ENCODE measurements at places on chromosomes 12 and 14.

DNA sequence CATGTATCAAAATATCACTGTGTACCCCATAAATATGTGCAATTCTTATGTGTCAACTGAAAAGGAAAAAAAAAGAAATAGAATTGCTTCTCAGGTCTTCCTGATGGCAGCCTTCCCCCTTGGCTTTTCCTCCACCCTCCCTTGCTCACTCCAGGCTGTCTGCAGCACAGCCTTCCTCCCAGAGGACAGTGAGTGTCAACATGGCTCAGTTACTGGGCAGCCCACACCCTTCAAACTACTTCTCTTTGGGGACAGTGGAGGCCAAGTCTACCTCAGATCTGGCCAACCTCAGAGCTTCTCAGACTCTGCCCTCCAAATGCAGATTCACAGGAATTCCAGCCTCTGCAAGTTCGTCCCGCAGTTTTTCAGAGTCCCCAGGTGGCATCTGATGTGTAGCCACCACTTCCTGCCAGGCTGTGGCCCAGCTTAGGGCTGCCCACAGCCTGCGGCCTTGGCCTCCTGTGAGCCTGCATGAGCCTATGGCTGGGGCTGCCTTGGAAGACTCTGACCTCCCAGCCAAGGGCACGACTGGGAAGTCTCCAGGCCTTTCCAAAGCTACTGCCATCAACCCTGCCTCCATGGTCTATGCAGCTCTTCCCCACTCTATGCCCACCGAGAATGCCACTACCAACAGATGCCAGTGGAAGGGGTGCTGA lies 148.0 kb upstream of the PWP1 start:
- DNase-seq = no peak

- no peak for DNase-seq
Measured at GRCh38 chr14:100262545-100262944, 23.6 kb downstream of the YY1 start.

DNA sequence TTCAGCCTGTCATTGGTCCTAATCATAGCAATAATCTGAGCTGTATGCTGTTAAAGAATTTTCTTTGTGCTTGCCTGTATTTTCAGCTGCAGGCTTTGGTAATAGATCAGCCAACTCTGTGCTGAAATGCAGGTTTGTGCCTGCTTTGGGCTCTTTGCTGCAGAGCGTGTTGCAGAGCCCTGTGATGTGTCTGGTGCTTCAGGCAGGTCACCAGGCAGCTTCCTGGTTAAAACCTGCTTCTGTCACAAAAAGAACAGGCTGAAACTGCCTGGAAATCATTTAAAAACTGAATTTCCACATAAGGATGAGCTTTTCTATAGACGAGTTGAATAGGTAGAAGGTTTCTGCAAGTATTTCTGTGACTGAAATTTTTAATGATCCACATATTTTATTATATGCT lies 3.1 kb downstream of the DIP2B start:
- DNase-seq = no peak

GRCh38 chr14:70943838-70944237 lies 36.6 kb downstream of the PCNX1 start:
- no peak for DNase-seq

DNA sequence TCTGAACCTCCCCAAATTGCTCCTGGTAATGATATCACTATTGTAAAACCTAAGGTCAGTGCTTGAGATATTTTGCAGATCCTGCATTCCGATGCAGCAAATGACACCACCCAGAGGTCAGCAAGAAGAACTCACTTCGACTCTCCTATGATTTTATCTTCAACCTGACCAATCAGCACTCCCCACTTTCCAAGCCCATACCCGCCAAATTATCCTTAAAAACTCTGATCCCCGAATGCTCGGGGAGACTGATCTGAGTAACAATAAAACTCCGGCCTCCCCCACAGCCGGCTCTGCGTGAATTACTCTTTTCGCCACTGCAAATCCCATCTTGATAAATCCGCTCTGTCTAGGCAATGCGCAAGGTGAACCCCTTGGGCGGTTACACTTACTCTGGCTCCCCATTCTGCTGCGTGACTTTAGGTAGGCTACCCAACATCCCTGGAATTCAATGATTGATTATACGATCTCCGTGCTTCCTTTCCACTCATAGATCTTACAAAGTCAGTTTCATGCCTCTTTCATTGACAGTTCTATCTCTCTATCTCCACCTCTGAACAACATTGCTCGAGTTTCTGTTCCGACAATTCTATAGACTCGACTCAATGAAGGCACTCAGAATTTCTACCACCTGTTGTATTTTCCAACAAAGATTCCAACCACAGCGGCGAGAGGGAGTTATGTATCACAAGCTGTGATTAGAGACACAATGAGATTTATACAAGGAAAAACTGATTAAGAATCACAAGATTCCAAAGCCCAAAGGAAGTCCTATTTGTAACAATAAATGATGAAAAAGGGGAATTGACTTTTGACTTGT lies 939 bp downstream of the NPC2 start:
- peak; percentile 19 for DNase-seq

DNA sequence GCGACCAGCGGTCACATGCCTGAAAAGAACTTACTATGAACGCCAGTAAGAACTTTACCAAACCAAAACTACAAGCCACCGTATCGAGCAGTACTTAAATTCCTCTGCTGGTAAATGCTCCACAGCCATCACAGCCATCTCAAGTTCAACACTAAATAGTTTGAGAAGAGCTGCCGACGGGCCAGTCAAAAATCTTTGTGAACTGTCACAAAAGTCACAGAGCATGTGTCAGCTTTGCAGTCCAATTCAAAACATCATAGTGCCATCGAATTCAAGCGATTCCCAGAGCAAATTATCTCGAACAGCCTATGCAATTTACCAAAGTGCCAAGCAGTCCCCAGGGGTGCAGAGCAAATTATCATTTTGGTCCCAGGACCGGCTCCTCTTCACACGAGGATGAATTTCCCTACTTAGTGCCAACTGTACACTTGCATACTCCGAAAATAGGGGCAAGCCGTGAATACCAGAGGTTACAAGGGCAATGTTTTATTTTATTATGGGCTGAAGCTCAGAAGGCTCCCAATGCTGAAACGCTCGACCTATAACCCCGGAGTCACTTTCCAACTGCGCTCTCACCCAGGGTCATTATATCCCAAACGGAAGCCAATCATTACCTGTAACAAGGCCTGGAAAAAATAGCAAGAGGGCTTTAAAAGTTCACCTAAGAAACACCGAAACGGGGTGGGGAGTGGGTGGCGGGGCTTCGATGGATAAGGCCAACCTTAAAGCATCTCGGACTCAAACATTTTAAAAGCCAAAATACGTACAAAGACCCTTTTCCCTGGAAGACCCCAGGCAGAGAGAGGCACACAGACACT lies 1.1 kb downstream of the LRP6 start:
- no peak for DNase-seq

GRCh38 chr14:31127690-31128089 lies 79.9 kb downstream of the HECTD1 start:
- DNase-seq = no peak

DNA sequence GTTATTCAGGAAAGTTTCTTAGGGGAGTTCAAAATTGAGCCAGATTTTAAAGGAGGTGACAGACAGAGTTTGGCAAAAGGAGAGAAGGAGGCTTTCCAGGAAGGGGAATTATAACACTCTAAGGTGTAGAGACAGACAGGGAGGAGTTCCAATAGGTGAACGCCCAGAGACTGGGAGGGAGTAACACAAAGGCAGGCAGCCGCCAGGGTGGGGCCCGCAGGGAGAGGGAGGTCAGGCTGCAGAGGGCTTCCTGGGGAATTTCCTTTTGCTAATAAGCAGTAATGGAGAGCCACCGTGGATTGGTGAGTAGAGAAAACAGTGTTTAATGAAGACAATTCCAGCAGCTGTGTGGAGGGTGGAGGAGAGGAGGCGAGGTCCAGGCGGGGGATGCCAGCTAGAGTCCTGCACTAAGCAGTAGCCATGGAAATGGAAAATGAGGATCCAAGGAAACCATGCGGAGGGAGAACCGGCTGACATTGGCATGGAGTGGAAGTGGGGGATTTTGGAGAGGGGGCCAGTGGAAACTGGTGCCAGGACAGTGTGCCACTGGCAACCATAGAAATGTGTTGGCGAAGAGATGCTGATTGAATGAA lies 22.2 kb downstream of the GRIN2B start:
- no peak for DNase-seq

DNA sequence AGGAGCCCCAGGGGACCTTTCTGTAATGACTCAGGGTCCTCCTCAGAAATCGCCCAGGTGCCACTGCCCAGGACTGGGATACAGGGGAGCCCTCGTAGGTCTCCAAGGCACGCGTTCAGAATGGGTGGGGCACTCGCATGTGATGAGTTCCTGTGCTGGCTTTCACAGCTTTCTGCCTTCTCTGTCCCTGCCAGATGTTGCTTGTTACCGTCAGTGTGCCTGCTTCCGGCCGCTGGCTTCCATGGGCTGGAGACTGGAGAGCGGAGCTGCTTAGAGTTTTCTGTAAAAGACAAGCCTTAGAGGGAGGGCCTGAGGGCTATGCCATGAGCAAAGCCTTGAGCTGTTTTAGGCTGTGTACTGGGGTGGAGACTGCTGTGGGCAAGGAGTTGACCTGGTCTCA lies 75.0 kb upstream of the SLC24A4 start:
- DNase-seq = no peak

- peak; percentile 14 for DNase-seq
Measured at GRCh38 chr14:51041883-51042282, 53.0 kb downstream of the TRIM9 start.

DNA sequence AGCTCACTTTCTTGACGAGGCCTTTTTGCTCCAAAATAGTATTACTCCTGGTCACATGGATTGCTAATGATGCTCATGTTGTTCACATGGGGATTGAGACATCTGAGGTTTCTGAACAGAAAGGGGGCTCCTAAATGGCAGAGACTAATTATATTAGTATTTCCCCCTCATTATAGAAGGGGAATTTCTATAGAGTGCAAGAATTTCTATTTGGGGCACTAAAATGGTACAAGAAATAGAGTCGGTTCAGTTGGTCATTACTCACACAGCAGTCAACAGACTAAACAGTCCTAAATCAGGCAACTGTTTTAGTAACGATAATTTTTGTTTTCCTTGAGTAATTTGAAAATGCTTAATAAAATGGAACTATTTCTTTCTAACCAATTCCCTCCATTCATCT lies 108.9 kb downstream of the DACT1 start:
- no peak for DNase-seq

DNA sequence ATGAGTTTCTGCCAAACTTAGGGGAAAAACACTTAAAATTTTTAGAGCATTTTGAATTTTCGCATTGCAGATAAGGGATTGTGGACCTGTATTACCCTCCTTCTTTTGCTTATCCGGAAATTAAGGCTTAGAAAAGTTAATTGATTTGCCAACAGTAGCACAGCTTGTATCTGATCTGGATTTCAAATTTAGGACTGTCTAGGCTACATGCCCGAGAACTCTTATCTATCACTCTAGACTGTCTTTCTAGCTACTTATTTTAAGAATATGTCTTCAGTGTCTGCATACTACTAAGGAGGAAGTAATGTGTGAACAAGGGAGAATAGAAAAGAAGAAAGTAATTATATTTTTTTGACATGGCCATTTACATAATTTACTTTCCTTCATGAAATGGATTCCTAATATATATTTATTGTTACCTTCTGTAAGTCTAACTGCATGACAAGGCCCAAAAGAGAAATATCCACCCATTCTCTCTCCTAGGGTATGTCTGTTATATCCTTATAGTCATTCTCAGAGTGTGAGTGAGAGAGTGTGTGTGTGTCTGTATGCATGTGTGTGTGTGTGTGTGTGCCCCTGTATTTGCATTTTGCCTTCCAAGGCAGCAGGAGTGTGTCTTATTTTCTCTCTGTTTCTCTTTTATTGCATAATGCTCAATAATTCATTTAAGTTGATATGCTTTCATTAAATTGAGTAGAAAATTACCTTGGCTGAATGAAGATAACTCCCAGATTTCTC lies 132.1 kb downstream of the SLC5A8 start:
- no peak for DNase-seq

GRCh38 chr12:121773011-121773777 lies 20.3 kb downstream of the RHOF start:
- peak; percentile 92 for DNase-seq

DNA sequence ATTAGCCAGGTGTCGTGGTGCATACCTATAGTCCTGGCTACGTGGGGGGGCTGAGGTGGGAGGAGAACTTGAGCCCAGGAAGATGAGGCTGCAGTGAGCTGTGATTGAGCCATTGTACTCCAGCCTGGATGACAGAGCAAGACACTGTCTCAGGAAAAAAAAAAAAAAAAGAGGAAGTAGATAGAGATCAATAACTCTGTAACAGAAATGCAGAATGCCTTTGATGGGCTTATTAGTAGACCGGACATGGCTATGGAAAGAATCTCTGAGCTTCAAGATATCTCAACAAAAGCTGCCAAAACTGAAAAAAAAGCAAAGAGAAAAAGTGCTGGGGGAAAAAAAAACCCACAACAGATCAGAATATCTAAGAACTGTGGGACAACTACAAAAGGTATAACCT lies 37.5 kb downstream of the GPR68 start:
- DNase-seq = no peak

- DNase-seq = no peak
Measured at GRCh38 chr12:87988534-87988933, 40.7 kb downstream of the C12orf50 start.

GRCh38 chr12:119949145-119949544 lies 39.9 kb upstream of the BICDL1 start:
- DNase-seq = no peak

- DNase-seq = no peak
Measured at GRCh38 chr12:64528616-64529015, 76.7 kb downstream of the TBK1 start.

GRCh38 chr12:124385219-124385969 lies 90.5 kb downstream of the RFLNA start:
- no peak for DNase-seq

GRCh38 chr12:19518209-19518608 lies 78.9 kb downstream of the AEBP2 start:
- no peak for DNase-seq

GRCh38 chr12:94048757-94049156 lies 99.6 kb upstream of the PLXNC1 start:
- no peak for DNase-seq
